Progenitor cell of endocrine pancreas (in vitro differentiated cells): ENCODE measurements at places on chromosomes 5 and 9.

GRCh38 chr9:99868845-99869244 lies 37.6 kb upstream of the STX17 start:
- DNase-seq = no peak

DNA sequence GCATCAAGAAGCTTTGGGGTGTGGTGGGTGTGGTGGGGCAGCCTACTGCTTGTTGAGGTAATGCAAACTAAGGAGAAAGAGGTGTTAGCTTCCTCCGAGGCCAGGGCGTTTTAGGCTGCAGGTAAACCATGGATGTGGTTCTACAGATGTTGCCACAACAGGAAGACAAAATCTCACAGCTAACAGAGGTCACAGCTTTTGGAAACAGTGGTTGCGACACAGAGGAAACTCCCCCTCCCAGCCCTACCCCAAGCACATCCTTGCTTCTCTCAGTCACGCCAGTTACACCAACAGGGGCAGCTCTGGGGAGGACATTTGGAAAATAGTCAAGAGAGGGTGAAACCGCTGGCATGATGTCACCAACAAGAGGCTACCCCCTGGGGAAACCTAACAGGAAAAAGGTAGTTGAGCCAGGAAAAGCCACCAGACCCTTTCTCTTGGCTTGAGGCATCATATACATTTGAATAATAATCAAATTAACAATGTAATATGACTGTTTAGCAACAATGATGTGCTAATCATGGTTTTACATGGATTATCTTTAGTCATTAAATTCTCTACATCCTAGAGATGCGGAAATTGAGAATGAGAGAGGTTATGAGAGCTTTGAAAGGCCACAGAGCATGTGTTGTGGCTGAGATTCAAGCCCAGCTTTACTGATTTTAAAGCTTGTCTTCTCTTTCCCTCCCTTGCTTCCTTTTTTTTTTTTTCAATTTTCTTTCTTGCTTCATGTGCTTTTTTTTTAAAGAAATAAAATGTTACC lies 82.2 kb upstream of the IL12B start:
- DNase-seq = no peak

- DNase-seq = no peak
Measured at GRCh38 chr5:60403343-60404006, 296.5 kb downstream of the DEPDC1B start.

GRCh38 chr5:57232293-57233033 lies 58.6 kb downstream of the GPBP1 start:
- no peak for DNase-seq

- DNase-seq = no peak
Measured at GRCh38 chr5:67971223-67971830, 244.2 kb upstream of the PIK3R1 start.

DNA sequence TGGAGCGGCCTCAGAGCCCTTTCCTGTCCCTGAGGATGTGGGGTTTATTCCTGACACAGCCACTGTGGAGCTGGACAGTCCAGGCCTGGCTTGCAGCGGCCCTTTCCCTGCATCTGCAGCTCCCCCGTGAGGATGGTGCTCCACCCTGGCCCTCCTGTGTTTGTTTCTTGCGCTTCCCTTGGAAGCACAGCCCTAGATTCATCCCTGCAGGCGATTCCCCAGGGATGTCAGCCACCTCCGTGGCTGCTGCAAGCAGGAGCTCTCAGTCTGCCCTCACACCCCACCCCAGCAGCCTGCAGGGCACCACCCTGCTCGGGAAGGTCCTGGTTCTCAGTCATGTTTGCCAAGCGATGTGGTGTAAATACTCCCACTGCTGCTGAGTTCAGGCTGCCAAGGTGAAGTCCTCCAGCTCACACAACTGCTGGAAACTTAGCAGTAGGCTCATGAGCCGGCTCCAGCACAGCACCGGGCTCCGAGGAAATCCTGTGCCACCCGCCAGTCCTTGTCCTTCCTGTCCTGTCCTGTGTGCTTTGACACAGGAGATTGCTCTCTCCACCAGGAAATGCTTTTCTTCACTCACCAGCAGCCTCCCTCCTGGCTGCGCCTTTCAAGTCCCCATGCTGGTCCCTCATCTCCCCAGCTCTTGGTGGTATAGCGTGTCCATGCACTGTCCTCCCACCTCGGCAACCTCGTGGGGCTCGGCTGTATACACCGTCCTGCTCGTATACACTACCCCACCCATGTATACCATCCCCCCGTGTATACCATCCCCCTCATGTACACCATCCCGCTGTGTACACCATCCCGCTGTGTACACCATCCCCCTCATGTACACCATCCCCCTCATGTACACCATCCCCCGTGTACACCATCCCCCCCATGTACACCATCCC lies 16.2 kb downstream of the ROPN1L start:
- no peak for DNase-seq

DNA sequence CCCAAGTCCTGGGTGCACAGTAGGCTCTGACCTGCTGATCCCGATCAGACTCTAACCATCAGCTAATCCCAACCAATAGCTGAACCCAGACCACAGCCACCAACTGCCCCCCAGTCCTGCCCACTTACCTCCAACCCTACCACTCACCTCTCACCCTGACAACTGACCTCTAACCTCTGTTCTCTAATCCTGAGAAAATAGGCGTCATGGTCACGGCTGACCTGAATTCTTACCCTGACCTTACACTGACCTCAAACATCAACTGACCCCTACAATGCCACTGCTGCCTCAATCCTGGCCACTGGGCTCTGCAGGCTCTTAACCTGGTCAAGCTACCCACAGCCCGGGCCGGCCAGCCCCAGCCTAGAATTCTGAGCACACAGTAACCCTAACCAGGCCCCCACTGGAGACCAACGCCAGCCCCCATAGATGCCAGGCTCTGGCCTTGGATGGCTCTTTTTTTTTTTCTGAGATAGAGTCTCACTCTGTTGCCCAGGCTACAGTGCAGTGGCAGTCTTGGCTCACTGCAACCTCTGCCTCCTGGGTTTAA lies 63.8 kb upstream of the ASS1 start:
- no peak for DNase-seq

- no peak for DNase-seq
Measured at GRCh38 chr5:39021413-39021812, 52.8 kb downstream of the RICTOR start.

DNA sequence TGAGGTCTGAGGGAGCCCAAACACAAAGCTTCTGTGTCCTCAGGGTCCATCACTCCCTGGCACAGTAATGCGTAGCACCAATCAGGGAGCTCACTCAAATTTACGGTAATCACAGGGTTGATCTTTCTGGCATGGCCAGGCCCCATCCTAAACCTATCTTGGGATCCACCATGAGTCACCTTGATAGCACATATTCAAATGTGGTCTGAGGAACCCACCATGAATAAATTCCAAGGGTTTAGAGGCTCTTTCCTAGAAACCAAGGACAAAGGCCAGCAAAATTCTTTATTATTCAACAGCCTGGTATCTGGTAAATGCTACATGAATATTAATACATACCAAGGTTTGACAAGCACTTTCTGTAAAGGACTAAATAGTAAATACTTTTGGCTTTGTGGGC lies 254.5 kb downstream of the TLR4 start:
- no peak for DNase-seq

DNA sequence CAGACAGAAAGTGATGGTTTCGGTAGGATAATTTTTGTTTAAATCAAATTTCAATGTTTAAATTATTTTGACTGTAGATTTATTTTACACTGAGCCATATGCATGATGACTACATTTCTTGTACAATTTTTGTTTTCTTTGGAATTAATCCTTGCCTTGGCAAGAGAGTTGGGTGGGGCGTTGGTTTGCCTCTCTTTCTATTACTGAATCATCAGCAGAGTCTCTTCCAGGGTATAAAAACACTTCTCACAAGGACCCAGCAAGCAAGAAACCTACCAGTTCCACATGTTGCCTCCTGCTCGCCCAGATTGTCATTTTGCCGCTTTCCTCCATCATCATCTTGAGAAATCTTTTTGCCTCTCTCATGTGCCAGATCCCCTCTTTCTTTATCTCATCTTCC lies 455.0 kb upstream of the DMAC1 start:
- no peak for DNase-seq

GRCh38 chr5:71899865-71900342 lies 180.8 kb downstream of the CARTPT start:
- no peak for DNase-seq

GRCh38 chr5:35487233-35488025 lies 130.2 kb upstream of the SPEF2 start:
- DNase-seq = no peak

GRCh38 chr9:14320271-14321181 lies 6.6 kb upstream of the NFIB start:
- DNase-seq = no peak
